Left ventricle myocardium inferior (tissue), 1 donor: ENCODE measurements at places on chromosomes 7 and 10. TPM values are rescaled to one million over a fixed set of nuclear protein-coding genes. Genes with fewer than 3 reads are reported as not detected.

- H3K4me3 ChIP-seq, result no peak overlapping the region
- no peak for DNase-seq
- H3K27me3 ChIP-seq, result peaks cover 14% of the 10 kb centered on the region
- no peaks in the 10 kb centered on the region for H3K4me1 ChIP-seq
- peaks cover 3% of the 10 kb centered on the region for H3K36me3 ChIP-seq
Measured at GRCh38 chr10:133442191-133442966, 11.4 kb upstream of the SCART1 start.

- H3K4me1 ChIP-seq, result no peaks in the 10 kb centered on the region
- H3K27me3 ChIP-seq, result no peaks in the 10 kb centered on the region
- H3K4me3 ChIP-seq, result no peak overlapping the region
- DNase-seq, result no peak
- H3K36me3 ChIP-seq, result no peaks in the 10 kb centered on the region
- no peak overlapping the region for H3K27ac ChIP-seq
Measured at GRCh38 chr7:84154991-84155781, 39.4 kb downstream of the SEMA3A start.

Gene EVX1
- total RNA-seq, result not detected

DNA sequence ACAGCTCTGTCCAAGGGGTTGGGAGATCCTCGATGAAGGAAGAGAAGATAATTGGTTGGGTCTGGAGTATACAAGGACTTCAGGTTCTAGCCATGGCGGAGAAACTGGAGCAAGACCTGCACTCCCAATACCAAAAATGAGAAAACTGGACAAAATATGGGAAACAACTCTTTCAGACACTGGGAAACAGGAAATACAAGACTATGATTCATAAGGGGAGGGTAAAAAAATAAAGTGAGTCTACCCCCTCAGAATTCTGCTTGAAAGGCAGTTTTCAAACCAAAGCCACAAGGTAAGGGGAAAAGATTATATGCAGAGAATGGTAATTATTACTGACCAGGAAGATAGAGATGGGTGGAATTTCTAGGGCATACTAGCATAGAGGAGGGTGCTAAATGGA lies 10.2 kb upstream of the SEC61G start:
- no peak overlapping the region for H3K4me3 ChIP-seq
- H3K27ac ChIP-seq, result no peak overlapping the region
- DNase-seq, result no peak
- H3K27me3 ChIP-seq, result peaks cover 34% of the 10 kb centered on the region
- H3K4me1 ChIP-seq, result no peaks in the 10 kb centered on the region
- H3K36me3 ChIP-seq, result no peaks in the 10 kb centered on the region

Gene GPRIN2
- total RNA-seq, result not detected

GRCh38 chr10:81218307-81218706 lies 656.7 kb upstream of the NRG3 start:
- no peak overlapping the region for H3K27ac ChIP-seq
- H3K36me3 ChIP-seq, result no peaks in the 10 kb centered on the region
- no peak for DNase-seq
- no peak overlapping the region for H3K4me3 ChIP-seq

Gene ANKRD30A
- not detected for total RNA-seq

Gene SUN3
- total RNA-seq, result not detected

- no peaks in the 10 kb centered on the region for H3K27me3 ChIP-seq
- H3K4me1 ChIP-seq, result no peaks in the 10 kb centered on the region
- no peak for DNase-seq
- no peaks in the 10 kb centered on the region for H3K36me3 ChIP-seq
- H3K27ac ChIP-seq, result no peak overlapping the region
- H3K4me3 ChIP-seq, result no peak overlapping the region
Measured at GRCh38 chr10:32240471-32240870, 106.5 kb downstream of the EPC1 start.

DNA sequence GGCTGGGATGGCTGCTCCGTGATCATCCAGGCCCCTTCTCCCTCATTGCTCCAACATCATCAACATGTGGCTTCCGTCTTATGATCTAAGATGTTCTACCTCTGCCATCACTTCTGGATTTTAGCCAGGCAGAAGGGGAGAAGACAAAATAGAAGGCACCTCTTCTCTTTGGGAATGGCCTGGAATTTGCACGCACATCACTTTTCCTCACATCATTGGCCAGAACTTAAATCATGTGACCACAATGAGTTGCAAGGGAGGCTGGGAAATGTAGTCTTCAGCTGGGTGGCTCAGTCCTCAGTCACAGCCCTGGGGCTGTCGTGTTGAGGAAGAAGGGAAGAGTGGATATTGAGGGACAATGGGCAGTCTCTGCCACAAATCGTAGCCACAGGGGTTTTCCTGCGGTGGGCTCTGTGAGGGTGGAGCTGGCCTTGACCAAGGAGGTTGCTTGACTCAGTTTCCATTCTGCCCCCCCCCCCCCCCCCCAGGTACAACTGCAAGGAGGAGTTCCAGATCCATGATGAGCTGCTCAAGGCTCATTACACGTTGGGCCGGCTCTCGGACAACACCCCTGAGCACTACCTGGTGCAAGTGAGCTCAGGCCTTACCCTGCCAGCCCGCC lies 50.3 kb downstream of the PALD1 start:
- peaks cover 9% of the 10 kb centered on the region for H3K36me3 ChIP-seq
- H3K4me3 ChIP-seq, result no peak overlapping the region
- peaks cover 2% of the 10 kb centered on the region for H3K4me1 ChIP-seq
- no peak for DNase-seq

DNA sequence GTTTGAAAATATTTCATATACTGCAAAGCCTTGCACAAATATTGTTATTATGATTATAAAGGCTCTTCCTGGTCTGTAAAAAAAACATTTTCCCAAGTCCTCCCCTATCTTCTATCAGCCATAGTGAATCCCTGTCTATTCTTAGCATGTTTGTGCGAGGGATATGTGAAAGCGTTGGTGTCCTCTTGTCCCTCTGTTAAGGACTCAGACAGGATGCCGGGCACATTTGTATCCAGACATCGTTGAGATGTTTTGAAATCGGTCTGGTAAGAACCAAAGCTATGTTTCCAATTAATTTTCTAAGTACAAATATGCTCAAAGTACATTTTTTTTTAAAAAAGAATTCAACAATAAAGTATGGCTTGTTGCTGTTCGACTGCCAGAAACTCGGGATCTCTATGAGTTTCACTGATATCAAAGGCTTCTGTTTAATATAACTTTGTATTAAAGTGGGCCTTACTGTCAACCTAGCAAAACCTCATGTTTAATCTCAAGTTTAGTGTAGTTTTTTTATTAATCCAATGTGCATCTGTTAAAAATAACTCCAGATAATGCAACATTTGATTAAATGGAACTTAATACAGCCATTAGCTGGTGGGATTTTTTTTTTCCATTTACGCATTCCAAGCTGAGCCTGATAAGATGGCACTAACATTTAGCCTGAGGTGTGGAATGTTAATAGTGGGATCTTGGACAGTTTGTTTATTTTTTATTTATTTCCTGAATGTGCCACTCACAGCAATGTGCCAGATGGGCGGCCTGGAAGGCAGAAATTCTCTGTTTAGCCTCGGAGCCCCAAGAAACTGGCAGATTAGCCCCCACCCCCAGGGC lies 754.3 kb downstream of the LRMDA start:
- no peak overlapping the region for H3K4me3 ChIP-seq
- H3K27ac ChIP-seq, result peak overlapping the region; percentile 48
- H3K27me3 ChIP-seq, result no peaks in the 10 kb centered on the region
- no peak for DNase-seq
- no peaks in the 10 kb centered on the region for H3K36me3 ChIP-seq

Gene BUB3
- 33.5 TPM for total RNA-seq

DNA sequence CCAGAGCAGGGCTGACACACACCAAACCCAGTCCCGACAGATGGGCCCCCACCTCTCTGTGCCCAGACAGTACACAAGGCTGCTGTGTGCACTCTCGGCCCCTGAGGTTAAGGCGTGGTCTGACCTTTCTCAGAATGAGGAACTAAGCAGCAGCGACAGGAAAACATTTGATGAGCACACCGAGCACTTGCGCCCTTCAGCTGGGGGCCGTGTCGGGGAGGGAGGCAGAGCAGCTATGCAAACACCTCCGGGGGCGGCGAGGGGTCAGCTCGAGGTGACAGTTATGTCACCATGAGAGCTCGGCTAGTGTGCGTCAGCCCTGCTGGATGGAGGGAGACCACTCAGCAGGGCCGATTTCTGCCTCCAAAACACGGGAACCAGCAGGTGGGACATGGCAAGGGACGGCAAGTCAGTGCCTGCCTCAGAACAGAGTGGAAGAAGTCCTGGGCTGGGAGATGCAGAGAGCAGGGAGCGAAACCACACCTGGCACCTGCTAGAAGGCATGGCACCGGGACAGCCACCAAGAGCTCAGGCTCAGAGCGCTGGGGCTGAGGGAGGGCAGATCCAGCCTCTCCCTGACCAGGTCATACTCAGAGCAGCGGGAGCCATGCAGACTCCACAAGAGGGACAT lies 57.4 kb downstream of the CHST15 start:
- H3K36me3 ChIP-seq, result peaks cover 4% of the 10 kb centered on the region
- no peaks in the 10 kb centered on the region for H3K27me3 ChIP-seq

Gene INHBA
- 8.6 TPM for total RNA-seq

DNA sequence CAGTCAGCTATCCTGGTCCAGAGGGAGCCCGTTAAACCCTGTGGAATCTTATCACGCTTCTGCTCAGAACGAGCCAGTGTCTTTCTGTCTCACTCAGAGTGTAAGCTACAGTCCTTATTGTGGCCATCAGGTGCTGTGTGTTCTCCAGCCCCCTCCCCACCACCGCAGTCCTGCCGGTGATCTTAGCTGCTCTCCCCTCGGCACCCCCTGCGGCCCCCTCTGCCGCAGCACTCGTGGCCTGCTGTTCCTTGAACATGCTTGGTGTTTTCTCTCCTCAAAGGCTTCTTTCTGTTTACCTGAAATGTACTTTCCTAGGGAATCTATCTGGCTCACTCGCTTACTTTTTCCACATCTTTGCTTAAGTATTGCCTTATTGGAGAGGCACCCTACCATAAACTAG lies 38.2 kb upstream of the TMEM236 start:
- H3K4me3 ChIP-seq, result no peak overlapping the region
- H3K27me3 ChIP-seq, result no peaks in the 10 kb centered on the region
- peaks cover 19% of the 10 kb centered on the region for H3K4me1 ChIP-seq
- peaks cover 55% of the 10 kb centered on the region for H3K36me3 ChIP-seq
- H3K27ac ChIP-seq, result no peak overlapping the region

DNA sequence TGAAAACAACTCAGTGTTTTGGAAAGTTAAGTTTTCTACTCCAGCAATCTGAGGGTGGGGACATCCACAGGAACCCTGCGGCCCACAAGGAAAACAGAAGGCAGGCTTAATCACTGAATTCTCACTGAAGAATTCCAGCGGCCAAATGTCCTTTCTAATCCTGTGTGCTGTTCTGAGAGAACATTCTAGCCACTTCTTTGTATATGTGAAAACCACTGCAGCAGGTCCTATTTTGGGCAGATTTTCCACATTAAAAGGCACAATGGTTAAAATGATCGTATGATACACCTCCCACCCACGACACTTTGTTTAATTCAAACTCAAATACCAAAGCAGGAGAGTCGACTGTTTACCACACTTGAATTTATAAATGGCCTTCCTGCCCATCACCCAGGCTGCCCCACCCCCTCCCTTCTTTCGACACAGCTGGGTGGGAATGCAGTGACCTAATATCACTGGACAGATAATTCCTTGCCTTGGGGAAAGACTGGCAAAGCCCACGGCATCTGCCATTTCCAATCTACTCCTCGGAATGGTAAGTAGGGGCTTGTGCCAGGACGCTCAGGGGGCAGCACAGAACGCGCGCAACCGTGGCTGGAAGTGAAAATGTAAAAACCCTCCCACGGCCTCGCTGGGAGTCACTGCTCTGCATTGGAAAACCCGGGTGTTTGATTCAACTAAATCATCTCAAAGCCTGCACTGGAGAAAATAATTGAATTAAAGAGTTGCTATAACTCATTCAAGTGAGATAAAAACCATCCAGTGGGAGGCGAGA lies 67.0 kb downstream of the CTBP2 start:
- DNase-seq, result peak; percentile 68
- no peaks in the 10 kb centered on the region for H3K36me3 ChIP-seq
- H3K4me3 ChIP-seq, result peak overlapping the region; percentile 43
- H3K27ac ChIP-seq, result peak overlapping the region; percentile 79

DNA sequence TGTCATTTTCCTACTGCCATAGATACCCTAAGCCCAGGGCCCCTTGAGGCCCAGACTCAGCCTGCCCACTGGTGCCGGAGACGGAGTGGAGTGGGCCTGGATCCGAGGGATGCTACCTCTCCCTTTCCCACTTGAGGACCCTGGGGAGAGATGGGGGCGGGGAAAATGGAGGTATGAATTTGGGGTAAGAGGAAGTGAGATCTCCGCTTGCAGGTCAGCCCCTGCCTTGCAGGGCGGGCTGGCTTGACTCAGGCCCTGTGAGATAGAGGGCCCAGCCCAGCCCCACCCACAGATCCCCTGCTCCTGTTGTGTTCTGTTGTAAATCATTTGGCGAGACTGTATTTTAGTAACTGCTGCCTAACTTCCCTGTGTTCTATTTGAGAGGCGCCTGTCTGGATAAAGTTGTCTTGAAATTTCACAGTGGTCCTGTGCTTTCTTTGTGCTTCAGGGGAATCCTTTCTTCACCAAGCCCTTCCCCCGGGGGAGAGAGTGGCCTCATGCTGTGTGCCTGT lies 13.2 kb downstream of the YKT6 start:
- H3K4me1 ChIP-seq, result no peaks in the 10 kb centered on the region
- no peak overlapping the region for H3K4me3 ChIP-seq
- H3K36me3 ChIP-seq, result peaks cover 47% of the 10 kb centered on the region
- no peaks in the 10 kb centered on the region for H3K27me3 ChIP-seq

DNA sequence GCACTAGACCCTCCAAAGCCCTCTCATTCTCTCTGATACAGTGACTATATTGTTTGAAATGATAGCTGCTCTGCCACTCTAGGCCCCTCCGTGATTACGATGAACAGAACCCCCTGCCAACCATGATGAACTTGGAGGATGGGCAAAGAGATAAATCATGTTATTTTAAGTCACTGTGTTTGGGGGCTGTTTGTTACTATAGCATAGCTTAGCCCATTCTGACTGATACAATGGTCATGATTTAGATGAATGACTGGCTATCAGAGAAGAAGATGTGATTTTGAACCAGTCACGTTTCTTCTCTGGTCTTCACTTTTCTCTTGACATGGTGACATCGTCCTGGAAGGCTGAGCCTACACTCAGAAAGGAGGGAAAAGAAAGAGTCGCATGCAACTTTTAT lies 95.4 kb upstream of the HABP2 start:
- no peaks in the 10 kb centered on the region for H3K4me1 ChIP-seq
- no peak overlapping the region for H3K27ac ChIP-seq
- no peak for DNase-seq

GRCh38 chr7:102119925-102120324 lies 166.7 kb upstream of the SH2B2 start:
- peaks cover 12% of the 10 kb centered on the region for H3K4me1 ChIP-seq
- peak overlapping the region; percentile 46 for H3K27ac ChIP-seq
- H3K27me3 ChIP-seq, result no peaks in the 10 kb centered on the region
- no peak overlapping the region for H3K4me3 ChIP-seq
- no peak for DNase-seq

GRCh38 chr10:16681521-16681920 lies 135.7 kb downstream of the RSU1 start:
- no peak overlapping the region for H3K4me3 ChIP-seq
- no peak overlapping the region for H3K27ac ChIP-seq
- no peaks in the 10 kb centered on the region for H3K4me1 ChIP-seq
- DNase-seq, result no peak

GRCh38 chr10:92411406-92411805 lies 120.4 kb downstream of the MARCHF5 start:
- H3K27ac ChIP-seq, result no peak overlapping the region
- H3K4me3 ChIP-seq, result no peak overlapping the region
- H3K4me1 ChIP-seq, result no peaks in the 10 kb centered on the region
- no peaks in the 10 kb centered on the region for H3K36me3 ChIP-seq
- no peaks in the 10 kb centered on the region for H3K27me3 ChIP-seq

Gene UTF1
- total RNA-seq, result not detected
